Osteocyte (in vitro differentiated cells): ENCODE measurements at places on chromosomes 1 and 21. TPM values are rescaled to one million over a fixed set of nuclear protein-coding genes. Genes with fewer than 3 reads are reported as not detected.

GRCh38 chr1:208251911-208252835, 8.0 kb upstream of the PLXNA2 start:
- no peaks in the 10 kb centered on the region for H3K36me3 ChIP-seq
- H3K4me3 ChIP-seq: no peak overlapping the region
- no peak overlapping the region for H3K27ac ChIP-seq
- peaks cover 45% of the 10 kb centered on the region for H3K4me1 ChIP-seq

- no peak for DNase-seq
- H3K4me3 ChIP-seq: no peak overlapping the region
These were observed 132.6 kb downstream of the NTPCR start for GRCh38 chr1:233082778-233083550.

DNA sequence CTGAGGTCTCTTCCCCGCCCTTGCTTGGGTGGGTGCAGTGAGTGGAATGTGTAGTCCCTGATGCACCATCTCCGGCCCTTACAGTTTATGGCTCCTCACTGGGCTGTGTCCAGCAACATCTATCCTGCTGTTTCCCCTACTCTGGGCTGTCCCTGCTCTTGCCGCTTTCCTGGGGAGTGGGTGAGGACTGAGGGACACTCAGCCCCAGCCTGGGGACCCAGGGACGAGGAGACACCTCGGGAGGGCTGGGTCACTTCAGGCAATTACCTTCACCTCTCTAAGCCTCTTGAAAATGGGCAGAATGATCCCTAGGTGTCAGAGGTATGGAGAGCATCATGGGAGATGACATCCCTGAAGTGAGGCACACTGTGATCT, 13.6 kb upstream of the LRP8 start:
- H3K27ac ChIP-seq: no peak overlapping the region
- no peak overlapping the region for H3K4me3 ChIP-seq
- H3K36me3 ChIP-seq: no peaks in the 10 kb centered on the region

GRCh38 chr1:113048064-113048463, 24.9 kb upstream of the LRIG2 start:
- peak; percentile 44 for DNase-seq
- peaks cover 6% of the 10 kb centered on the region for H3K4me1 ChIP-seq
- H3K36me3 ChIP-seq: no peaks in the 10 kb centered on the region
- no peak overlapping the region for H3K4me3 ChIP-seq

- DNase-seq: peak; percentile 44
- H3K4me1 ChIP-seq: no peaks in the 10 kb centered on the region
- no peak overlapping the region for H3K27ac ChIP-seq
- H3K36me3 ChIP-seq: no peaks in the 10 kb centered on the region
- H3K27me3 ChIP-seq: peaks cover 12% of the 10 kb centered on the region
- H3K4me3 ChIP-seq: no peak overlapping the region
These were observed 694.4 kb downstream of the MATN1 start for GRCh38 chr1:30028939-30029338.

Gene KLF18
- total RNA-seq: not detected in 2 replicates

DNA sequence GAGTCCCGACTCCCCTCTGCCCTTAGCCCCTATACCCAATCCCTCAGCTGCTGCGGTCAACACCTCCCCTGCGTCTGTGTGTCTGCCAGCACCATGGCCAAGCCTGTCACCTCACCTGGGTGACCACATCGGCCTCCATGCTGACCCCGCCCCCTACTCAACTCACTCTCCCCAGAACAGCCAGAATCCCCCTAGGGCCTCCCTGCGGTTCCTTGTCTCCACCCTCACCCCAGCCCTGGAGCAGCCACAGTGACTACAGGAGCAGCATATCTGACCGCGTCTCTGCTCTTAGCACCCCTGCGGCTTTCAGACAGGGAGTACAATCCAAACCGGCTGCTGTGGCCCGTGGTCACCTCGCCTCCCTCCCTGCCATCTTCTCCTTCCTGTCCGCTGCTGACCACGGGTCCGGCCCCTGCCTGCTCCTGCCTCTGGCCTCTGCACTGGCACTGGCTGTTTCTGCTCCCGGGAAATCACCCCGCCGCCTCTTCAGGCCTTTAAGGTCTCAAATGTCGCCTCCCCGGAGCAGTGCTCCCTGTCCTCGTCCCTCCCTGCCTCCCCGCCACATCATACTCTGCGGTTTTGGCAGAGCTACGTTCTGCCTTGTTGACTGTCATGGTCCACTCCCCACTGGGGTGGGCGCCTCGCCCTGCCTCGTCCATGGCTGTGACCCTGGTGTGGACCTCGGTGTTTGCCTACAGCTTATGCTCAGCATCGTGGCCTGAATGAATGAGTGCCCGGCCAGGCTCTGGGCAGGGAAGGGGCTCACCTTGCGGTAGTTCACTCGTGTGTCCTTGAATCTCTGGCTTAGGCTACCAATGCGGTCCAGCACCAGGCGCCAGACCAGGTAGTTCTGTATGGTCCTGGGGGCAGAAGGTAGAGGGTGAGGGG, 11.1 kb downstream of the PRXL2B start:
- H3K36me3 ChIP-seq: no peaks in the 10 kb centered on the region
- H3K4me3 ChIP-seq: no peak overlapping the region
- H3K27me3 ChIP-seq: peaks cover 22% of the 10 kb centered on the region
- H3K4me1 ChIP-seq: no peaks in the 10 kb centered on the region
- H3K27ac ChIP-seq: no peak overlapping the region
- DNase-seq: no peak

DNA sequence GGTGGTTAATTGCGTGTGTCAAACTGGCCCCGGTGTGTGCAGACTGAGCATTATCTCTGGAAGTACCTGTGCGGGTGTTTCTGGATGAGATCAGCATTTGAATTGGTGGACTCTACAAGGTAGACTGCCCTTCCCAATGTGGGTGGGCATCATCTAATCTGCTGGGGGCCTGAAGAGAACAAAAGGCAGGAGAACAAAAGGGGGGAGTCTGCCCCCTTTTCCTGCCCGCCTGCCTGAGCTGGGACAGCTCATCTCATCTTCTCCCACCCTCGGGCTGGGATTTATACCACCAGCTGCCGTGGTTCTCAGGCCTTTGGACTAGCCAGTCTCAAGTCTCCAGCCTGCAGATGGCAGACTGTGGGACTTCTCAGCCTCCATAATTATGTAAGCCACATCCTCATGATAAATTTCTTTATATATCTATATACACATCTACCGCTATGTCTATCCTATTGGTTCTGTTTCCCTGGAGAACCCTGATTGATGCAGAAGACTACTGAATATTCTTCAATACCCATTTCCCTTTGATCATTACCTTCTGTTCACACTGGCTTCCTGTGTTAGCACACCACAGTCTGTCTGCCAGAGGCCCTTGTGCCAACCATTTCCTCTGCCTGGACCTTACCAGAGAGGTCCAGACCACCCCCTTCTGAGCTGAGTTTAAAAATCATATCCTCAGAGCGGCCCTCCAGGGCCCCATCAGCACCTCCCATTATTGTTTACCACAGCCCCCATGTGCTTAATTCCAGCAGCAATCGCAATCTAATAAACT, 25.2 kb downstream of the RCAN1 start:
- peak; percentile 56 for DNase-seq
- no peak overlapping the region for H3K4me3 ChIP-seq
- H3K27me3 ChIP-seq: no peaks in the 10 kb centered on the region

Gene HES3
- total RNA-seq: not detected in 2 replicates

- peaks cover 25% of the 10 kb centered on the region for H3K4me1 ChIP-seq
- peaks cover 21% of the 10 kb centered on the region for H3K27me3 ChIP-seq
- peak overlapping the region; percentile 83 for H3K27ac ChIP-seq
These were observed 788 bp upstream of the EDEM3 start for GRCh38 chr1:184755226-184756065.

GRCh38 chr1:75203415-75204277, 69.5 kb downstream of the LHX8 start:
- no peaks in the 10 kb centered on the region for H3K36me3 ChIP-seq
- peaks cover 1% of the 10 kb centered on the region for H3K27me3 ChIP-seq
- DNase-seq: no peak
- no peaks in the 10 kb centered on the region for H3K4me1 ChIP-seq
- no peak overlapping the region for H3K4me3 ChIP-seq
- H3K27ac ChIP-seq: no peak overlapping the region

GRCh38 chr1:35588197-35588910, 15.2 kb downstream of the TFAP2E start:
- H3K4me1 ChIP-seq: no peaks in the 10 kb centered on the region
- H3K36me3 ChIP-seq: no peaks in the 10 kb centered on the region
- H3K27me3 ChIP-seq: no peaks in the 10 kb centered on the region
- H3K4me3 ChIP-seq: no peak overlapping the region

GRCh38 chr1:232876506-232877364, 71.5 kb downstream of the MAP10 start:
- H3K27me3 ChIP-seq: peaks cover 17% of the 10 kb centered on the region
- peak; percentile 40 for DNase-seq
- no peaks in the 10 kb centered on the region for H3K36me3 ChIP-seq
- peaks cover 11% of the 10 kb centered on the region for H3K4me1 ChIP-seq

- H3K27me3 ChIP-seq: peaks cover 20% of the 10 kb centered on the region
- H3K27ac ChIP-seq: peak overlapping the region; percentile 67
- peaks cover 20% of the 10 kb centered on the region for H3K4me1 ChIP-seq
- peaks cover 17% of the 10 kb centered on the region for H3K36me3 ChIP-seq
These were observed 1.1 kb downstream of the MIA3 start for GRCh38 chr1:222618880-222619596.

GRCh38 chr1:75786901-75787493, 941 bp downstream of the RABGGTB start:
- peak overlapping the region; percentile 98 for H3K4me3 ChIP-seq
- peak overlapping the region; percentile 95 for H3K27ac ChIP-seq
- peaks cover 49% of the 10 kb centered on the region for H3K4me1 ChIP-seq
- peaks cover 32% of the 10 kb centered on the region for H3K36me3 ChIP-seq
- H3K27me3 ChIP-seq: no peaks in the 10 kb centered on the region

- H3K27ac ChIP-seq: no peak overlapping the region
- H3K36me3 ChIP-seq: peaks cover 25% of the 10 kb centered on the region
- H3K27me3 ChIP-seq: no peaks in the 10 kb centered on the region
- no peak for DNase-seq
These were observed 30.6 kb downstream of the WDR47 start for GRCh38 chr1:109011335-109011734.

Gene KCNJ10
- total RNA-seq: not detected in 2 replicates

Gene OR2T11
- total RNA-seq: not detected in 2 replicates

Gene SIM2
- 0.86 and 1.5 TPM in 2 replicates for total RNA-seq

DNA sequence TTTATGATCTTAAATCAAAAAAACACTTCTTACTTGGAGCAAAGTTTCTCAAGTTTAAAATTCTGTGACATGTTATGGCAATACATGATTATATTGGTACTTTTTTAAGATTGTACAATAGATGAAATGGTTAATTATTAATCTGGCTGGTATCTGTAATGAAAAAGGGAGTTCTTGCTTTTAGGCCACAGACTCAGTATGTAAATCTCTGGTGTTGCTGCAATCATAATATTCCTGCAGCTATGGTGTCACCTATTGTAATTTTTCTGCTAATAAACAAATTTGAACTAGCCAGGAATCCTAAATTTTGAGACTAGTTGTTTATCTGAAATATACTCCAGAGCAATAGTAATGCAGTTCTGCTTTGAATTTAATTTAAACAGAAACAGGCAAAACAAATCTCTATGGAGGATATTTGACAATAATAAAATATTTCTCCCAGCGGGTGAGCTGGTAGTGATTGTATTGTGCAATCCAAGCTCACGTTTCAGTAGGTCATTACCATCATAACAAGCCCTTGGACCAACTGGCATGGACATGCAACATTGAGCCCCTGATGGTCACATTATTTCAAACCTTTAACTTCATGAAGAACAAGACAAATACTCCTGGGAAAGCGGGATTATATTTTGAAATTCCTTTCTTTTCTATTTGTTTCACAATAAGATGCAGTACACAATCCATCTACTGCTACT, 77.2 kb upstream of the USH2A start:
- H3K4me1 ChIP-seq: no peaks in the 10 kb centered on the region
- no peak for DNase-seq
- no peak overlapping the region for H3K4me3 ChIP-seq
- peaks cover 36% of the 10 kb centered on the region for H3K27me3 ChIP-seq

GRCh38 chr1:15066191-15066590, 87.4 kb upstream of the TMEM51 start:
- no peaks in the 10 kb centered on the region for H3K4me1 ChIP-seq
- no peak for DNase-seq
- H3K4me3 ChIP-seq: no peak overlapping the region
- peaks cover 37% of the 10 kb centered on the region for H3K36me3 ChIP-seq

DNA sequence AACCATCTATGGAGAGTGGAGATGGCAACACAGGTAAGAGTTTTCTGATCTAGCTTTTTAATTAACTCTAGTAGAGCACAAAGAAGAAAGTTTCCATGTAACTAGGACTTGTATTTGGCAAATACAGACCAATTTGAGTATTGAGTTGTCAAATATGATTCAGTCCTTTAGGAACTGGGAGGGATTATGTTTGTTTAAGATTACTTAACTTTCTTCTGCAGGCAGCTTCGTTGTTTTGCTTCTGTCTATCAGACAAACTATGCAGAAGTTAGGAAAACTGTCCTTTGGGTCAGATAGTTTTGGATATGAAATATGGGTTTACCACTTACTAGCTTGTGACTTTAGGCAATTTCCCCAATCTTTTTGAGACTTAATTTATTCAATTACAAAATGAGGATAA, 111.8 kb downstream of the POU2F1 start:
- H3K36me3 ChIP-seq: peaks cover 8% of the 10 kb centered on the region
- H3K27me3 ChIP-seq: no peaks in the 10 kb centered on the region
- H3K4me1 ChIP-seq: peaks cover 21% of the 10 kb centered on the region
- DNase-seq: no peak
- peak overlapping the region; percentile 1 for H3K27ac ChIP-seq

GRCh38 chr1:210159211-210159610, 73.4 kb upstream of the SERTAD4 start:
- no peak overlapping the region for H3K27ac ChIP-seq
- DNase-seq: no peak
- no peaks in the 10 kb centered on the region for H3K4me1 ChIP-seq
- no peak overlapping the region for H3K4me3 ChIP-seq
- no peaks in the 10 kb centered on the region for H3K27me3 ChIP-seq
- H3K36me3 ChIP-seq: no peaks in the 10 kb centered on the region

Gene C1orf185
- total RNA-seq: not detected in 2 replicates

Gene CELA3B
- total RNA-seq: not detected in 2 replicates

Gene PKLR
- total RNA-seq: not detected in 2 replicates

GRCh38 chr1:21157868-21158267, 18.8 kb downstream of the EIF4G3 start:
- no peak overlapping the region for H3K4me3 ChIP-seq
- peaks cover 20% of the 10 kb centered on the region for H3K4me1 ChIP-seq
- no peaks in the 10 kb centered on the region for H3K27me3 ChIP-seq
- no peak overlapping the region for H3K27ac ChIP-seq

DNA sequence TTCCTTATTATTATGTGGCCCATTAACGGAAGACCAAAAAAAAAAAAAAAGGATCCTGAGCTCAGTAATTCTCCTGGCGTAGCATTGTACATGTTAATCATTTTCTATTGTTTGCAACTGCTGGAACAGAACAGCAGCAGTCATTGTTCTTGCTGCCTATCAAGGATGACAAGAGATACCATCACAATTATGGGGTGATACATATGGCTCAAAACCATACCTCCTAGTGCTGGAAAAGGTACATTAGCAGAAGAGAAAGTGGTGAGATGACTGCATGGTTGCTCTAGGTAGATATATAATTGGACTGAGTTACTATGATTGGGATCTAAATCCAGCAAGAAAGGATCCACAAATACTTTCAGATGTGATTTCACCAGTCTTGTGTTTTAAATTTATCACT, 13.3 kb upstream of the TLR5 start:
- no peak for DNase-seq
- H3K4me1 ChIP-seq: peaks cover 9% of the 10 kb centered on the region
- no peaks in the 10 kb centered on the region for H3K36me3 ChIP-seq
- H3K27me3 ChIP-seq: peaks cover 14% of the 10 kb centered on the region
- no peak overlapping the region for H3K4me3 ChIP-seq
